ENCODE measurements at places on chromosomes 6 and 20.

DNA sequence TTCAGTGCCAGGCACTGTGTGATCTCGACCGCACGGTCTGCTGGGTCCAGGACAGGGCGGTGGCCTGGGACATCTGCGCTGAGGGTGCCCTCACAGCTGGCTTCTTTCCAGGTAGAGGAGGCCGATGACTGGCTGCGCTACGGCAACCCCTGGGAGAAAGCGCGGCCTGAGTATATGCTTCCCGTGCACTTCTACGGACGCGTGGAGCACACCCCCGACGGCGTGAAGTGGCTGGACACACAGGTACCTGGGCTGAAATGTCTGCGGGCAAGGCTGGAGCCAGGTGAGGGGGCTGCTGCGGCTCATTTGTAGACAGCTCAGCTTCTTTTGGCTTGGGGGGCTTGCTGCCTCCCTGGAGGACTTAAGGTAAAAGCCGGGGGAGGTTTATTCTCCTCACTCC lies 26.6 kb downstream of the PYGB start:
- no peak for DNase-seq

- no peak for DNase-seq
Observed at GRCh38 chr6:36852481-36853147, 13.4 kb upstream of the CPNE5 start.

- peak; percentile 60 for DNase-seq
Observed at GRCh38 chr20:41213150-41213820, 75.9 kb downstream of the PLCG1 start.

- no peak for DNase-seq
Observed at GRCh38 chr20:57257701-57258453, 8.6 kb downstream of the BMP7 start.

DNA sequence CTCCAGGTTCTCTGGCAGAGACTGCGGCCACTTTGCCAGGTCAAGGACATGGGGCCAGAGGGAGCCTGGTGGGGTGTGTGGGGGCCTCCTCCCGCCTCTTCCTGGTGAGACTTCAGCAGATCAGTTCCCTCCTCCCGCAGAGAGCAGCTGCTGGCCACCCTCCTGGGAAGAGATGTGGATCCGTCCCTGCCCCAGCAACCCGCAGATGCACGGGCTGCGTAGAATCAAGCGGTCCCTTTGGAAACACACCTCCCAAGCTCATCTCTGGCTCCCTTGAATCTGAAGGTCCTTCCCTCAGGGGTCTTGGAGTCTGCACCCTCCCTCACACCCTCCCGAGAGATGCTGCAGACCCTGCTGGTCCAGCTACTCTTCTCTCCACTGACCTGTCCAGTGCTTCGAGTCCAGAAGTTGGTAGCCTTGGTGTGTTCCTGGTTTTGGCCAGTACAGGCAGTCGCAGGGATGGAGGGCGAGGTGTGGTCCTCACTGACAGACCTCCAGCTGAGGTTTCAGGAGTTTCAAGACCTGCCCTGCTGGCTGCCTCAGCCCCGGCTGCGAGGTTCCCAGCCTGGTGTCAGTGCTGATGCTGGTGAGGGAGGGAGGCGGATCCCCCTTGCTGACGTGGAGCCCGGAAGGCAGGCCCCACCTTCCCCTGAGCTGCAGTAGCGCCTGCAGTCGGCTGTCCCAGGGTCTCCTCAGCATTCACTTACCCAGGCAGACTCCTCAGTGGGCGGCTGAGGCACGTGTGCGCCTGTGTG lies at the start of gene NPBWR2:
Gene NPBWR2, minus strand, starts transcription at position 585 of the 755 bp plus-strand sequence. CDS start 734 bp downstream, outside the sequence.
- no peak for DNase-seq

- no peak for DNase-seq
Observed at GRCh38 chr6:27553123-27553904, 80.4 kb upstream of the ZNF184 start.

- no peak for DNase-seq
Observed at GRCh38 chr6:145898376-145898775, 65.8 kb downstream of the SHPRH start.

DNA sequence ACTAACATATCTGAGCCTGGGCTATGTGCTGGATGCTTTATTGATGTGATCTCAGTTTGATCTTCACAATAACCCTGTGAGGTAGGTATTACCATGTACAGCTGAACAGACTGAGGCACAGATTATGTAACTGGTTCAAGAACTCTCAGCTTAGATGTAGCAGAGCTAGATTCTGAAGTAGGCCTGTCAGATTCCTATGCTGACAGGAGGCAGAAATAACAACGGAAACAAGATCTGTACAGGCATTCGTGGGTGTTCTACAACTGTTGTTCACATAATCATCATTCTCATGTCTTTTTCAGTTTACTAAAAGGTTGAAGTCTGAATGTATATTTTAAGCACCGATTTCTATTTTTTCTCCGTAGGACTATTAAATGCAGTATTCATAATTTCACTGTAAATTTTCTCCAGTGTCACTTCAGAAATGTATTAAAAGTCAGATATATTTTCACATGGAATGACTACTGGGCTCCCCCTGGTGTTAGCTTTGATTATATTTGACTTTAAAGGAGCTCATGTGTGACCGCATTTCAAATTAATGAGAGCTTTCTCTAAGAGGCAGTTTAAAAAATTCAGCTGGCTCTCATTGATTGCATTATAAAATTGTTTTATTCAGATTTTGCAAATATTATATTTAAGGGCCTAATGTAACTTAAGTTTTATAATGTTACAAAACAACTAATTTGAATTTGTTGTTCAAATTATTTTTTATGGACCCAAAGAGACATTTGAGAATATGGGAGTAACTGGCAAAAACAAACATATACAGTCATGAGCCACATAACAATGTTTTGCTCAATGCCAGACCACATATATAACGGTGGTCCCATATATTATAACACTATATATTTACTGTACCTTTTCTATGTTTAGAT lies 36.4 kb upstream of the SLC17A4 start:
- DNase-seq: peak; percentile 55

DNA sequence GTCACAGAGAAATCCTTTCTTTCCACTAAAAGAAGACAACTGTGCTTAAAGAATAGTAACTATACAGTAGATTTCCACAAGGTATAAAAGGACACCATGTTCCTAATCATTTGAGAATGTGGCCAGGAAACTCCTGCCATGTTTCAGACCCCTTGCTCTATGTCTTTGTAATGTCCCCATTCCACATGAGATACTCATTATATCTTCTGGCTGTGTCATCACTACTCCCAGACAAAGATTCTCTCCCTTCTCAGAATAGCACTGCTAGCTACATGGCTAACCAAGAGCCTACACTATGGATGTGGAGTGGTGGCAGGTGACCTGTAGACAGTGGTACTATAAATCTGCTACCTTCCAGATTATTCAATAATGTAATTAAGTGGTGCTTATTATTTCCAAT lies 218.1 kb upstream of the MCHR2 start:
- no peak for DNase-seq

DNA sequence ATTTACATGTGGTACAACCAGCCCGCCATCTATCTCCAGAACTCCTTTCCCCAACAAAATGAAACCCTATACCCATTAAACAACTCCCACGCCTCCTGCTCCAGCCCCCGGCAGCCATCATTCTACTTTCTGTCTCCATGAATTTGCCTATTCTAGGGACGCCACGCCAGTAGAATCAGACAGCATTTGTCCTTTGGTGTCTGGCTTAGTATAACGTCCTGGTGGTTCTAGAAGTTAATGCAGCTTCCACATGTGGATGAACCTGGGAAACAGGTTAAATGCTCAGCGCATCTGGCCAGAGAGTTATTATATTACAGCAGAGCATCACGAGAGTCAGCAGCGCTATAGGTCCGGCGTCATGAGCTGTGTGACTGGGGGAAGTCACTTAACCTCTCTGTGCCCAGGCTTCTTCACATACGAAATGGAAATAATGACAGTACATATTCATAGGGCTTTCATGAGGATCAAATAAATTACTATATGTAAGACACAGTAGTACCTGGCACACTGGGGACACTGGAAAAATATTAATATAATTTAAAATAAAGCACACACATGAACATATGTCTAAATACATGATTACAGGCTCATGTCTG lies 178.7 kb upstream of the TAB2 start:
- no peak for DNase-seq

DNA sequence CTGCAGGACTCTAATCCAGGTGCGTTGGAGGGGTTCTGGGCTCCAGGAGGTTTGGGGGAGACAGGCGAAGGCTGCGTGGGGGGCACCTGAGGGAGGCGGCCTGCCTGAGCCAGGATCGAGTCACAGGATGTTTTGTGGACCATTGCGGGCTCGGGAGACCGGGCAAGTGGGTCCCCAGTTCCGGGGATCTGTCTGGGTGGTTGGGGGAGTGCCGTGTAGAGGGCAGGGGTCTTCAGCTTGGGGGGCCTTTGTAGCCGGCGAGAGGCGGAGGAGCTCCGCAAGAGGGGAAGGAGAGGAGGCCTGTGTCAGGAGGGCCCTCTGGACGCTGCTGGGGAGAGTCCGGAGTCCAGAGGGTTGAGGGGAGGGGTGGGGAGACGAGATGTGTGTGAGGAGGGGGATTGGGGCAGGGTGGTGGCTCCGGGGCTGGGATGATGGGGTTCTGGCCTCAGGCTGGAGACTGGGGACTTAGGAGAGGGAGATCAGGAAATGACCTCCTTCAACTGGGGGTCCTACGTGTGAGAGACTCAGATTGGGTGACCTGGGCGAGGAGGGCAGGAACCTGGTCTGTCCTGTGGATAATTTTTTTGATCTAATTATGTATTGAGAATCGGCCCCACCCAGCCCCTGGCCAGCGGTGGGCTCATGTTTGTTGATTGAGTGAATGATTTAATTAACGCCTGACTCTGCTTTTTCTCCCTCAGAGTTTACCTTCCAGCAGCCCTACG lies 505 bp downstream of the SNAI1 start:
- DNase-seq: no peak

GRCh38 chr6:158996856-158997255 lies 3.1 kb downstream of the RSPH3 start:
- DNase-seq: no peak

- DNase-seq: no peak
Observed at GRCh38 chr6:82385102-82385501, 21.5 kb downstream of the TPBG start.

GRCh38 chr6:23055523-23055922 lies 486.2 kb downstream of the HDGFL1 start:
- DNase-seq: no peak

DNA sequence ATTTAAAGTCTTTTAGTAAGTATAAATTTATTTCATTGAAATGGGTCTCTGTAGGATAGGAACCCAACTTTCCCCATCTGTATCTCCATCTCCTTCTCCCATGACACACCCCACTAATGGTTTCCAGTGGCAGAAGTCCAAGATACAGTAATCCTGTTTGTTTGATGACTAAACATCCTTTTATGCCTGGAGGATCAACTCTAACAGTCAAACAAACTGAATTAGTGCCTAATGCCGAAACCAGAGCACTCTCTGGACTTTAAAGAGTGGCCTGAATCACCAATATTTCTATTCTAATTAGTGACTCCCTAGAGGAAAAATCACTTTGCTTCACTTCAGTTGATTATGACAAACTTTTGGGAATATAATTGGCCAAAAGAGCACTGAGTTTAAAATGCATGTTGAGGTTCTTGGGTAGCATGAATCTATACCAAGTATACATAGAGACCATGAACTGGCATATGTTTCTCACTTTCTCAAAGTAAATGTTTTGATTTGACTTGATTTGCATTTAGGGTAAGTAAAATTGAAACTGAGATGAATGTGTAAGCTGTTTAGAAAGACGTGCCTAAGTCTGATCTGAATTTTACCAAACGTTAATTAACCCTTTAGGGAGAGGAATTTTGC lies 776.4 kb upstream of the NRSN1 start:
- no peak for DNase-seq

- no peak for DNase-seq
Observed at GRCh38 chr6:149782337-149782736, 32.8 kb downstream of the PCMT1 start.

GRCh38 chr6:119453242-119454200 lies 104.0 kb upstream of the MAN1A1 start:
- no peak for DNase-seq

Measured in NCI-H2227 treated with DMSO at 0.1 percent for 48 hours (cell line).